ENCODE measurements at places on chromosomes 16 and 17.

DNA sequence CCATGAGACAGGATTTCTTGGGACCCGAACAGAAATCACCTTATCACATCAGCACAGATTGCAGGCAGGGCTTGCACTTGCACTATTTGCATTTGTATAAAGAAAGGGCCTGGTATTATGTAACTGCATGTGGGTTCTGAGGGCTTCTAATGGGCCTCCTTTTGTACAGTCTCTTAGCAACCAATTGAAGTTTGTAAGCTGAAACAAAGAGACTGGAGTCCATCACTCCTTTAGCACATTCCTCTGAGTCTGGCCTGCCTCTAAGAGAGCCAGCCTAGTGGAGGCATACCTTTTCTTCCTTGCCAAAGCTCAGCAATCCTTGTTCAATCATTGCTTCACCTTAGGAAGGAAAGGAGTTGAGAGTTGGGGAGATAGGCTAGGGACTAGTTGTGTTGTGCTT is 387.1 kb downstream of the XYLT1 start:
- DNase-seq: peak; percentile 60

GRCh38 chr16:20707461-20707860 is 10.0 kb upstream of the ACSM1 start:
- no peak for DNase-seq

GRCh38 chr17:51853857-51854256 is 304.7 kb downstream of the CA10 start:
- no peak for DNase-seq

GRCh38 chr17:80842456-80843013 is 149.1 kb upstream of the CHMP6 start:
- DNase-seq: no peak

DNA sequence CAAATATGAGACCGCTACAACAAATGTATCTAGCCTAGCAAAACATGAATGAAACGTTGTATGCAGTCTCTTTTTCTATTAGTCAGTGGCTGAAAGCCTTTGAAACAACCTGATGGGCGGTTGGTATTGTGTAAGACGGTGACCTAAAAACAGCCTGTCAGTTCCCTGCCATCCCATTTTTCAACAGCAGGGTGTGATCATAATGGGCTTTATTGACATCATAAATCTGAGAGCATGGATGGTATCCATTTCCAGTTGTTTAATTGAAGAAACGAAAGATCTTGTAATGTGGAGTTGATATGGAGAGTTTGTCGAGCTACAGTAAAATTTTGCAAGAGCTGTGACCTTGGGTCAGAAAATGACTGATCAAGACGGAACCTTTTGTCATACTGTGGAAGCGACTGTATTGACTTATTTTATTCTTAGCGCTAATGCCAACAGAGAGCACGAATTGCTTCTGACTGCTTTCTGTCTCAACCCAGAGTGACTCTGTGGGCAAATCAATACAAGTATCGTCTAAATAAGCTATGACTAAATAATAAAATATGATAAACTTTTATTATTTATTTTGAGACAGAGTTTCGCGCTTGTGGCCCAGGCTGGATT is 12.3 kb upstream of the MEIOB start:
- no peak for DNase-seq

- peak; percentile 91 for DNase-seq
Measured at GRCh38 chr16:4392382-4393239, 21.0 kb downstream of the VASN start.

GRCh38 chr17:80274331-80274730 is 13.7 kb downstream of the RNF213 start:
- no peak for DNase-seq

DNA sequence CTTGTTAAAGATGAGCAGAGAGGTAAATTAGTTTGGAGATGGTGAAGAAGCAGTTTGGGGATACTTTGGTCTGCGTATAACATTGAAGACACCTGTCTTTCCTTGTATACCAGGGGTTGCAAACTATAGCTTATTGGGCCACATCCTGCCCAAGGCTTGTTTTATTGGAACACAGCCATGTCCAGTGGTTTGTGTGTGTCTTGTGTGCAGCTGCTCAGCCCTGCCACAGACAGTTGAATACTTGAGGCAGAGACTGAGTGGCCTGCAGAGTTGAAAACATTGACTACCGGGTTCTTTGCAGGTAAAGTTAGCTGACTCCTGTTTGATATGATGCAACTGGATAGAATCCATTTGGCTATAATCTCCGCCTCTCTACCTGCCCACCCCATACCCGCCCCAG is 224.4 kb downstream of the PRKCA start:
- DNase-seq: no peak

DNA sequence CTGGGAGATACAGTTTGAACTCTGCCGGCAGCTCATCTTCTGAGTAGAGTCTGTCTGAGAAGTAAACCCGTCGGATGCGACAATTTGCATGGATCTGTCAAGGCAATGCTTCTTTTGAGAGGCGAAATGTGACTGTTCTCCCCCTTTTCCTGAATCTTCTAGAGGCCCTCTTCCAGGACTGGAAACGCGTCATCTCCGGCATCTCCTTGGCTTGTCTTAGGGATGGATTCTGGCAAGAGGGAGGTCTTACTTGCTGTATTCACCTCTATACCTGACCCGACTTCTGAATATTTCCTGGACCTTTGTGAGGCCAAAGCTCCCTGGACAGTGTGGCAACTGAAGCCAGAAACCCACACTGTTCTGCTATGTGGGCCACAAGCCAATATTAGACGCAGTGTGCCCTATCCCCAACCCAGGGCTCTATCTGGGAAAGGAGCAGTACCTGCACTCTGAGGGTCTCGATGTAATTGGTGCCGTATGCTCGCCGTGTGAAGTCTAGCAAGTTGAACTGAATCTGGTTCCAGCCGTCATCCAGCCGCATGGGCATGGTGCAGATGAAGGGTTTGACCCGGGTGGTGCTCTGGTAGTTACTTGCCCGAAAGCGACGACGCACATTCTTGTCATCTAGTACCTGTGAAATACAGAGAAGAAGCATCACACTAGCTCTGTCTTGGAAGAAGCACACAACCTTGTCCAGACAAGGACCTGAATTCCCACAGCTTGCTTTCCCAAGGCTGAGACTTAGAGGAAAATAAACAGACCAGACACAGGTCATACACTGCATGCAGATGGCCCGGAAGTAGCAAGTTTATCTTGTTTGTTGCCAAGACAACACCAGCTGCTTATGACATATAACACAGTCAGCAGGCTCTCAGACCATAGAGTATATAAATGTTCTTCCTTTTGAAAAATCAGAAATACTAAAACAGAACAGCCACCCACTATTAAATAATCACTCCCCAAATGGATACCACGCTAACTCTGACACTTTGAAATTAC is 14.1 kb downstream of the CFAP20 start:
- no peak for DNase-seq

DNA sequence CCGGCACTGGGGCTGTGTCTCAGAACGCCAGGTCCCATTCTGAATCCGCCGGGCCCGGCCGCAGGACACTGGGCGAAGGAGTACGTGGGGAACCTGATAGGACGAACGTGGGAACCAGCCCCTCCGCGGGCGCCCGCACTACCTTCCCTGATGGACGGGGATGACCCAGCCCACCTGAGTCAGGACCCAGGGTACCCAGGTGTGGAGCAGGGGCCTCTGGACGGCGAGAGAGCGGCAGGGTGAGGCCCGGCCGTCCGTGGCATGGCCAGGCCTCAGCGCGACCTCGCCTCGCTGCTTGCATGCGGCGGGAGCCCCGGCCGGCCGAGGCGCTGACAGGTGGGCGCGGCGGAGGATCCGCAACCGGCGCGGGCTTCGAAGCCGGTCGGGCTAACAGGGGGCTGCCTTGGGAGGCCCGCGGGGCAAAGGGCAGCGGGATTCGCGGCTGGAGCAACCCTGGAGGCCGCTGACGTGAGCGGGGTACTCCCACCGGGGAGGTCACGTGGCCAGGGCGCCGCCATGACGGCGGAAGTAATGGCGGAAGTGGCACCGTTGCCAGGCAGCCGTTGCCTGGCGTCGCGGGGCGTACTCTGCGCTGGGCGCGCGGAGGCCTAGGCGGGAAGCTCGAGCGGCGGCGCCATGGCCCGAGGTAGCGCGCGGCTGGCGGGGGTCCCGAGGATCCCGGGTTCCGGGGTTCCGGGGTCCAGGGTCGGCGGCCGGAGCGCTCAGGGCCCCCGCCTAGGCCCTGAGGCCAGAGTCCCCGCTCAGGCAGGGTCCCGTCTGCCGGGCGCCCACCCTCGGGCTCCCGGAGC is at the start of gene WDR90:
WDR90 (plus strand) TSS at position 585 of the 809 bp plus-strand sequence; CDS start at position 637, 52 bp downstream.
- peak; percentile 96 for DNase-seq

DNA sequence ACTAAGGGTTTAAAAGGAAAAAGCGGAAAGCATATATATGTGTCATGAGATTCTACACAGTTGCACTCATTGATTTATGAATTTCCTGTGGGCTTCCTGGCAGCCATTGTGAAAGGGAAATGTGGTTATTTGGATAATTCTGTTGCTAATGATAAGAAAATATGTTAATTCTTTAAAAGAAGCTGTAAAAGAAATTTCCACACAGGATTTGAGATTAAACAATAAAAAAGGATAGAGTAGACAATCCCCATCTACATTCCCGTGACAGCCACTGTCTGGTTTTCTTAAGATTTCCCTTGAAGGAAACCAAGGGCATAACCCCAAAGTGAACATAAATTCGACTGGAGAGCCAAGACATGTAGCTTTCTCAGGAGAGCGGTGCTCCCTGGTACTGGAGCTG is 397.5 kb downstream of the CPPED1 start:
- no peak for DNase-seq

- DNase-seq: peak; percentile 85
Measured at GRCh38 chr16:22321340-22322001, 24.3 kb downstream of the POLR3E start.

GRCh38 chr17:82878527-82878926 is 38.7 kb upstream of the ZNF750 start:
- DNase-seq: no peak

GRCh38 chr17:68602289-68602688 is 1.1 kb upstream of the FAM20A start:
- DNase-seq: no peak

DNA sequence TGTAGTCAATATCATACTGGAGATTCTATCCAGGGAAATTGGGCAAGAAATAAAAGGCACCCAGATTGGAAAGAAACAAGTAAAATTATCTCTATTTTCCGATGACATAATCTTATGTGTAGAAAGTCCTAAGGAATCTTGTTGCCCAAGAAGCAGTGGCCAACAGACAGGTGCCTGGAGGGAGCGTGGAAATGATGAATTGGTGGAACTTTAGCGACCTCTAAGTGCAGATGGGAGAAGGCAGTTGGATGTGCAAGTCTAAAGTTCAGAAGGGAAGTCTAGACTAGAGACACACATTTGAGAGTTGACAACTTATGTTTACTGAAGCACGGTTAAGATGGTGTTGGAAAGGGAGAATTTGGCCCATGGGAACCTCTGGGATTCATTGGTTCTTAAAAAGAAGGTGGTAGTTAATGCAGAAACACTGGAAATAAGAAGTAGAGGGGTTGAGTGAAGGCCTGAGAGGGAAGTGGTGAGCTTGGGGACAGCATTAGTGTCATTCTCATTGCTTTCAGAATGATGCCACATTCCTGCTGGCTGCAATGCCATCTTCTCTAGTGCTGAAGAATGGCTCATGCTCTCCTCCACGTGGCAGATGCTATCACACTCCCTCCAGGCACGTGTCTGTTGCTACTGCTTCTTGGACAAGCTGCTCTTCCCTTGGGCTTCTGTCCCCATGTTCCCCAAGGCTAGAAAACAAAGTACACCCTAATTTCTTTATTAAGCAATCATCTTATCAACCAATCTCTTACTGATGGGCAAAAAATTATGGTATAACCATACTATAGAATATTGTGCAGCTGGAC is 24.0 kb downstream of the TAT start:
- DNase-seq: peak; percentile 59

GRCh38 chr17:49848019-49848473 is at the start of gene TAC4:
Gene TAC4 (minus strand): TSS chr17:49848069. CDS start chr17:49848017, 52 bp downstream.
- DNase-seq: no peak

- DNase-seq: no peak
Measured at GRCh38 chr17:37194208-37194607, 181.6 kb upstream of the C17orf78 start.

- DNase-seq: no peak
Measured at GRCh38 chr16:20873331-20873730, 26.8 kb downstream of the DCUN1D3 start.

DNA sequence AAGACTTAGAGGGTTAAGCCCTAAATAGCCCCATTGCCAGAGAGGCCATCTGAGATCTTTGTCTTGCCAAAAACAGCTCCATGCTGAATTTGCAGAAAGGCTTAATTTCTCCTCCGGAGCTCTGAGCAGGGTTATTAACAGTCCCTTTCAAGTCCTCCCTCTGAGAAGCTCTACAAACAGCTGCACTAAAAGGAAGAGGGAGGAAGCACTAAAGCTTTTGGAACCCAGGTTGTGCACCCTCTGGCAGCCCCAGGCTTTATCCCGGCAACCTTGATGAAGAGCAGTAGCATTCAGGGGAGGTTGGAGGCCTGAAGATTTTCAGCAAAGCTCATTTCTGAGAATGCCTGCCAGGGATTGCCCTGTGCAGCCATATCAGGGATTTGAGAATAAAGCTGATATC is 554.7 kb downstream of the RBFOX1 start:
- no peak for DNase-seq

GRCh38 chr17:60355663-60356594 is 36.0 kb downstream of the USP32 start:
- DNase-seq: no peak

GRCh38 chr17:45896803-45897693 is 2.7 kb downstream of the MAPT start:
- DNase-seq: peak; percentile 84

DNA sequence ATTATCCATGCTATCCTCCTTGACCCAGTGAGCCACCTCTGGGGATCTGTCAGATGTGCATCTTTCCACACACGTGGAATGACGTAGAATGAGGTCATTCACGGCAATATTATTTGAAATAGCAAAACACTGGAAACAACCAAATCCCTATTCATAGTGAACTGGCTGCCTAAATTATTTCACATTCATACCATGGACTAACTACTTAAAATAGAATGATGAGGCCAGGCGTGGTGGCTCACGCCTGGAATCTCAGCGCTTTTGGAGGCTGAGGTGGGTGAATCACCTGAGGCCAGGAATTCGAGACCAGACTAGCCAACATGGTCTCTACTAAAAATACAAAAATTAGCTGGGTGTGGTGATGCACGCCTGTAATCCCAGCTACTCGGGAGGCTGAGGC is 75.5 kb downstream of the RAP1GAP2 start:
- no peak for DNase-seq

DNA sequence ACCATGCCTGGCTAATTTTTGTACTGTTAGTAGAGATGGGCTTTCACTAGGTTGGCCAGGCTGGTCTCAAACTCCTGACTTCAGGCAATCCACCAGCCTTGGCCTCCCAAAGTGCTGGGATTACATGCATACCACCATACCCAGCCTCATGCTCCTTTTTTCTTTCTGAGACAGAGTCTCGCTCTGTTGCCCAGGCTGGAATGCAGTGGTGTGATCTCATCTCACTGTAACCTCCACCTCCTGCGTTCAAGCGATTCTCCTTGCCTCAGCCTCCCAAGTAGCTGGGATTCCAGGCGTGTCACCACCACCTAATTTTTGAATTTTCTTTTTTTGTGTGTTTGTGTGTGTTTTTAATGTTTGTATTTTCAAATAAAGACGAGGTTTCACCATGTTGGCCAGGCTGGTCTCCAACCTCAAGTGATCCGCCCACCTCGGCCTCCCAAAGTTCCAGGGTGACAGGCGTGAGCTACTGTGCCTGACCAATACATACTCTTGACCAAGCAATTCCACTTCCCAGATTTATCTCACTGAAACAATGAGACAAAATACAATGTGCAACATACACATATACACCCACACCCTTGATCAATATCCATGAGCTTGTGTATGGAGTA is 5.0 kb downstream of the GRB2 start:
- DNase-seq: peak; percentile 24
